ENCODE measurements at places on chromosomes 6 and 20.
A peak's percentile ranks its signal among the peaks of the same experiment; 100 is the strongest.

DNA sequence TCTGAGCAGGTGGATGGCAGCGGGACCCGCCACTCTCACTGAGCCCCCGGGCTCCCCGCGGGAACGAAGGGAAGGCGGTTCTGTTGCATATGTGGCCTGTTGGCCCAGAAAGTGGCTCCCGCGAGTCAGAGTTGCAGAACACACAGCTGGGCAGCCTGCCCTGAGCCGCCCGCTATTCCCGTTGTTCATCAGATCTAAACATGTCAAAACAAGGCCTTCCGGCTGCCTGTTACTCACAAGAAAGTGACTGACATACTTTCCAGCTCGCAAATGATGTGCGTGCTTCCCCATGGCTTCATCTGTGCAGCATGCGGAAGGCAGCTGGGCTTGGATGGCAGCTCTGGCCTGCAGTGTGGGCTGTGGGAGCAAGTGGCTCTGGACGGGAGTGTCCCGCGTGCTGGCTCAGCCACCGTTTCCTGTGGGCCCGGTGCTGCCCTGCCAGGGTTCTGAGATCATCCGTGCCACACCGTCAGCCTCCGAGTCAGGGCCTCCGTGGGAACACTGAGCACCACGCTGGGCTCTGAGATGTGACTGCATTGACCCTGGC, 227.3 kb downstream of the ERMARD start:
- no peaks in the 10 kb centered on the region for H3K36me3 ChIP-seq
- H3K27me3 ChIP-seq, result no peaks in the 10 kb centered on the region
- peak overlapping the region; percentile 64 for H3K27ac ChIP-seq
- H3K4me3 ChIP-seq, result no peak overlapping the region

- H3K4me3 ChIP-seq, result no peak overlapping the region
- H3K36me3 ChIP-seq, result no peaks in the 10 kb centered on the region
- no peak overlapping the region for H3K27ac ChIP-seq
- no peaks in the 10 kb centered on the region for H3K4me1 ChIP-seq
Observed at GRCh38 chr6:72709431-72709830, 87.6 kb downstream of the KCNQ5 start.

GRCh38 chr6:110098511-110099116, 80.9 kb downstream of the WASF1 start:
- no peak overlapping the region for H3K4me3 ChIP-seq
- peak; percentile 88 for DNase-seq
- peaks cover 39% of the 10 kb centered on the region for H3K36me3 ChIP-seq
- H3K27me3 ChIP-seq, result no peaks in the 10 kb centered on the region

- no peak overlapping the region for H3K4me3 ChIP-seq
- DNase-seq, result peak; percentile 83
- H3K27ac ChIP-seq, result peak overlapping the region; percentile 80
- no peaks in the 10 kb centered on the region for H3K27me3 ChIP-seq
- H3K36me3 ChIP-seq, result no peaks in the 10 kb centered on the region
Observed at GRCh38 chr6:45626087-45626891, 248.6 kb upstream of the SUPT3H start.

- H3K4me3 ChIP-seq, result no peak overlapping the region
- H3K27me3 ChIP-seq, result peaks cover 25% of the 10 kb centered on the region
- DNase-seq, result no peak
- H3K4me1 ChIP-seq, result no peaks in the 10 kb centered on the region
- no peak overlapping the region for H3K27ac ChIP-seq
Observed at GRCh38 chr20:45500022-45500421, 15.4 kb downstream of the SPINT3 start.

- no peaks in the 10 kb centered on the region for H3K36me3 ChIP-seq
- no peak overlapping the region for H3K27ac ChIP-seq
- DNase-seq, result no peak
- no peak overlapping the region for H3K4me3 ChIP-seq
Observed at GRCh38 chr20:20304942-20305341, 63.0 kb upstream of the INSM1 start.

GRCh38 chr20:1108437-1108920, 9.9 kb upstream of the PSMF1 start:
- no peak overlapping the region for H3K4me3 ChIP-seq
- DNase-seq, result no peak
- no peaks in the 10 kb centered on the region for H3K27me3 ChIP-seq
- H3K27ac ChIP-seq, result no peak overlapping the region
- no peaks in the 10 kb centered on the region for H3K4me1 ChIP-seq

- no peaks in the 10 kb centered on the region for H3K36me3 ChIP-seq
- DNase-seq, result no peak
- H3K4me3 ChIP-seq, result no peak overlapping the region
- H3K4me1 ChIP-seq, result no peaks in the 10 kb centered on the region
Observed at GRCh38 chr6:123168466-123168865, 172.4 kb downstream of the CLVS2 start.

DNA sequence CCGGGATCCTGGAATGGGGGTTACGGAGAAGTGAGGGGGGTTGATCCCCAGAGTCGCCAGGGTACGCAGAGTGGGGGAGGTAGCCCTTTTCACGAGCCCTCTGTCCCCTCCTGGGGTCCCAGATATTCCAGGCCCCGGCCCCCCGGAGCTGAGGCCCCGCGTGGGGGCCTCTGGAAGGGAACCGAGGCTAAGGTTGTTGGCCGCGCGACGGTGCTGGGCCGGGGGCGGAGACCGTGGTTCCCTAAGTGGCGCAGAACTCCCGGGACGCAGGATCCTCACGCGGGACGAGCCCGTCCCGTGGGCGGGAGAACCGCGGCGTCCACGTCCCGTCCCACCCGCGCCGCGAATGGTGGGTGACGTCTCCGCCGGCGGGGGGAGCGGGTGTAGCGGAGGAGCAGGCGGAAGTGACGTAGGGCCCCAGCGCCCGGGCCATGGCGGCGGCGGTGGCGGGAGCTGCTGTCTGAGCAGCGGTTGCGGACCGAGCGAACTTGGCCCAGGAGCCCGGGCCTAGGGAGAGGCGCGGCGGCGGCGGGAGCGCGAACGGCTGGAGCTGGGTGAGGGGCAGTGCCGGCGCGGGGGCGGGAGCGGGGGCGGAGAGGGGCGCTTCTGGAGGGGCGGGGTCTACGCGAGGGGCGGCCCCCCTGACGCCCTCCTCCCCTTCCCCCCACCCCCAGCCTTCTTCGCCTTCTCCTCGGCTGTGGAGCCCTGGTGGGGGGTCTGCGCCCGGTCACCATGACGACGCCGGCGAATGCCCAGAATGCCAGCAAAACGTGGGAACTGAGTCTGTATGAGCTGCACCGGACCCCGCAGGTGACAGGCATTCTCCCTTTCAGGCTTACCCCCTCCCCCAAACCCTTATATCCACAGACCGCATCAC, at the start of gene RING1:
Gene RING1, plus strand, starts transcription at position 410 of the 877 bp plus-strand sequence. Its CDS starts 323 bp downstream, at position 733.
- H3K4me1 ChIP-seq, result peaks cover 23% of the 10 kb centered on the region
- H3K4me3 ChIP-seq, result peak within 1 kb of the TSS; percentile 73
- H3K27me3 ChIP-seq, result no peaks in the 10 kb centered on the region
- DNase-seq, result peak; percentile 70

GRCh38 chr6:132135409-132135808, 184.2 kb upstream of the CCN2 start:
- no peak overlapping the region for H3K27ac ChIP-seq
- no peaks in the 10 kb centered on the region for H3K36me3 ChIP-seq
- peaks cover 5% of the 10 kb centered on the region for H3K4me1 ChIP-seq
- H3K27me3 ChIP-seq, result no peaks in the 10 kb centered on the region
- DNase-seq, result no peak

GRCh38 chr6:152272486-152272885, 364.7 kb downstream of the SYNE1 start:
- H3K4me1 ChIP-seq, result peaks cover 16% of the 10 kb centered on the region
- H3K4me3 ChIP-seq, result no peak overlapping the region

DNA sequence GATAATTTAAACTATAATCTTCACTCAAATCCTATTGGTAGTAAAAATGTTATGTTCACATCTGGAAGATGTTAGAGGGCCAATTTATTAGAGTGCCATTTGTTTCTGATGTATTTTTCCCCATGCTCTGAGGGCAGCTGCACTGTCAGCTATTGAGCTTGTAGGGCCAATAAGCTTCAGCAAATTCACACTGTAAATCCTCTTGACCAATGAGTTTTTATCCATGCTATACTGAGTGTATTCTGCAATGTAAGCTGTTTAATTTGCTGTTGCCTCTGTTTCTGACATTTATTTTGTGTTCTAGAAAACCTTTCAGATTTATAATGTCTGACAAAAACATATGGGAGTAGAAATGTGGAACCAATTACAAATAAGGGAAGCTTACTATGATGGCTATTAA, 62.6 kb downstream of the OGFRL1 start:
- H3K27me3 ChIP-seq, result no peaks in the 10 kb centered on the region
- H3K4me3 ChIP-seq, result no peak overlapping the region
- DNase-seq, result no peak

GRCh38 chr6:150220634-150221551, 78.0 kb downstream of the PPP1R14C start:
- H3K4me3 ChIP-seq, result no peak overlapping the region
- peaks cover 30% of the 10 kb centered on the region for H3K36me3 ChIP-seq
- no peaks in the 10 kb centered on the region for H3K4me1 ChIP-seq
- DNase-seq, result no peak
- H3K27ac ChIP-seq, result no peak overlapping the region

DNA sequence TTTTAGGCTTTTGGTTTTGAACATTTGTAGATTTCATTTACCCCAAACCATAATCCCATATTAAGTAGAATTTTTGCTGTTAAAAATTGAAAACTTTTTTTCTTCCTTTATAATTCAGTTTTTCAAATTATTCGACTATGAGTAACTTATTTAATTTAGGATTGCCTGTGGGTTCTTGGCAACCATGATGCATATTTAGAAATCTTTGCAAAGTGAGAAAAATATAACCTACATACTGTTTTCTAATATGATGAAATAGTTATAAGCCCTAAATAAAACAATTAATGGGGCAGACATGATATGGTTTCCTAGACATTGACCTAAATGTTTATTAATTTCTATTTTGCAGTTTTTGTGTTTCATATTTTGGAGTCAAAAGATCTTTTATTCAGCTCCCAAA, 23.6 kb downstream of the NEDD9 start:
- H3K27ac ChIP-seq, result peak overlapping the region; percentile 94
- no peaks in the 10 kb centered on the region for H3K36me3 ChIP-seq
- no peak overlapping the region for H3K4me3 ChIP-seq
- peaks cover 32% of the 10 kb centered on the region for H3K4me1 ChIP-seq
- H3K27me3 ChIP-seq, result no peaks in the 10 kb centered on the region
- no peak for DNase-seq

GRCh38 chr6:161487694-161488093, 213.8 kb upstream of the AGPAT4 start:
- peak overlapping the region; percentile 68 for H3K27ac ChIP-seq
- H3K27me3 ChIP-seq, result no peaks in the 10 kb centered on the region
- H3K4me1 ChIP-seq, result peaks cover 24% of the 10 kb centered on the region
- no peak overlapping the region for H3K4me3 ChIP-seq
- no peak for DNase-seq

DNA sequence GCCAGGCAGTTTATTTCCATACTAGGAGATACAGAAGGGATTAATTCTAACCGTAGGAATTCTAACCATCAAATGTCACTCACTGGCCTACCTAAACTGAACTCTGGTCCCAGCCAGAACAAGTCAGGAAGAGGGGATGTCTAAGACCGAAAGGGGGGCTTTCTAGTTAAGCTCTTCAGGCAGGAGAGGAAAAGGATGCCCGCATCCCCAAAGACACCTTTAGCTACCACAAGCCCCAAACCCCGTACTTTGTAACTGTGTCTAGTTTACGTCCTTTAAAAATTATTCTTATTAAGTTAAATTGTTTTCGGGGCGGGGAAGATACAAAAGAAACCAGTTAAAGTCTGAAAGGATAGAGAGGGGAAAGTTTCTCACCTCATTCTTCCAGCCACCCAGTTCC, 1.2 kb upstream of the ZNF76 start:
- H3K4me3 ChIP-seq, result peak overlapping the region; percentile 86
- peaks cover 10% of the 10 kb centered on the region for H3K4me1 ChIP-seq
- no peak for DNase-seq
- H3K36me3 ChIP-seq, result no peaks in the 10 kb centered on the region
- no peaks in the 10 kb centered on the region for H3K27me3 ChIP-seq

DNA sequence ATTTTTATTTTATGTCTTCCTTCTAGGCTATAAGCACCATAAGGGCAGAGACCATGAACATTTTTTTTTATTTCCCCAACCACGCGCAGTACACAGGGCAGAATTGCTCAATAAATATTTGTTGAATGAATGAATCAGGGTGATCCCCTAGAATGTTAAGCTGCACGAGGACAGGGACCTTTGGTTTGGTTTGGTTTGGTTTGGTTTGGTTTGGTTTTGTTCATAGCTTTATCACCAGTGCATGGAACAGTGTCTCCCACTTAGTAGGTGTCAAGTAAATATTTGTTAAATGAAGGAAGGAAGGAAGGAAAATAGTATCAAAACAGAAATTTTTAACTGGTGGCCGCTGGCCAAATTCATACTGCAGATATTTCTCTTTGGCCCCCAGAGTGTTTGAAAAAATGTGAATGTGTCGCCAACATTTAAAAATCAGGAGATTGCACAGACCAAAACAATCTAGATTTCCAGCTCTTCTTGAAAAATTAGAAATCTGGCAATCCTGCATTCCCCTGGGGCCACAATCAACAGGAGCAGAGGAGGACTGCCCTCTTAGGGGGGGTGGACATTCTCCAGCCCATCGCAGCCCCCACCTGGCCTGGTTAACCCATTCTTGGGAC, 205.3 kb downstream of the EYA2 start:
- no peaks in the 10 kb centered on the region for H3K27me3 ChIP-seq
- no peak overlapping the region for H3K27ac ChIP-seq
- H3K36me3 ChIP-seq, result no peaks in the 10 kb centered on the region
- H3K4me1 ChIP-seq, result no peaks in the 10 kb centered on the region
- no peak for DNase-seq

- H3K4me3 ChIP-seq, result no peak overlapping the region
- H3K36me3 ChIP-seq, result no peaks in the 10 kb centered on the region
- no peak overlapping the region for H3K27ac ChIP-seq
- no peak for DNase-seq
- no peaks in the 10 kb centered on the region for H3K4me1 ChIP-seq
Observed at GRCh38 chr6:15109338-15110090, 136.4 kb upstream of the JARID2 start.

- no peaks in the 10 kb centered on the region for H3K27me3 ChIP-seq
- H3K27ac ChIP-seq, result peak within 1 kb of the TSS; percentile 40
- peak; percentile 98 for DNase-seq
- peaks cover 12% of the 10 kb centered on the region for H3K4me1 ChIP-seq
Observed at GRCh38 chr20:20017001-20017843, at the start of gene NAA20. NAA20 (plus strand) TSS chr20:20017362; CDS start chr20:20017397, 35 bp downstream.

DNA sequence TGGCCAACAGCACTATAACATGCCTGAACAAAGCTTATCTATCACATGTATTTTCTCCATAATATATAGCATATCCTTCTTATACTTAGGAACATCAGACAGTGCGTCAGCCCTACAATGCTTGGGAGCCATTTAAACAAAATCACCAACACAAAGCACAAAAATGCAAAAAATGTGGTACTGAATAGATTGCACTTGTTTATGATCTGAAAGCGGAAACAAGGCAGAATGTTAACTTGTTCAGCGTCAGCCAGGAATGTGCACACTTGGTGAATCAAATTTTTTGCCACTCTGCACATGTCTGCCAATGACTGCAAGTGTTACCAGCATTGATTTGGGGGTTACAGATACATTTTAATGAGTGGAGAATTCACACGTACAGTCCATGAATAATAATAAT, 14.8 kb downstream of the SLC35A1 start:
- H3K36me3 ChIP-seq, result peaks cover 21% of the 10 kb centered on the region
- H3K27me3 ChIP-seq, result no peaks in the 10 kb centered on the region
- H3K27ac ChIP-seq, result no peak overlapping the region
- no peak for DNase-seq
- no peaks in the 10 kb centered on the region for H3K4me1 ChIP-seq
- no peak overlapping the region for H3K4me3 ChIP-seq

Data from RWPE2 (cell line).